Astrocyte of the cerebellum (primary cell): ENCODE measurements at places on chromosomes 7 and 10.

GRCh38 chr7:106848851-106849442, 16.1 kb upstream of the PIK3CG start:
- DNase-seq: peak; percentile 53

DNA sequence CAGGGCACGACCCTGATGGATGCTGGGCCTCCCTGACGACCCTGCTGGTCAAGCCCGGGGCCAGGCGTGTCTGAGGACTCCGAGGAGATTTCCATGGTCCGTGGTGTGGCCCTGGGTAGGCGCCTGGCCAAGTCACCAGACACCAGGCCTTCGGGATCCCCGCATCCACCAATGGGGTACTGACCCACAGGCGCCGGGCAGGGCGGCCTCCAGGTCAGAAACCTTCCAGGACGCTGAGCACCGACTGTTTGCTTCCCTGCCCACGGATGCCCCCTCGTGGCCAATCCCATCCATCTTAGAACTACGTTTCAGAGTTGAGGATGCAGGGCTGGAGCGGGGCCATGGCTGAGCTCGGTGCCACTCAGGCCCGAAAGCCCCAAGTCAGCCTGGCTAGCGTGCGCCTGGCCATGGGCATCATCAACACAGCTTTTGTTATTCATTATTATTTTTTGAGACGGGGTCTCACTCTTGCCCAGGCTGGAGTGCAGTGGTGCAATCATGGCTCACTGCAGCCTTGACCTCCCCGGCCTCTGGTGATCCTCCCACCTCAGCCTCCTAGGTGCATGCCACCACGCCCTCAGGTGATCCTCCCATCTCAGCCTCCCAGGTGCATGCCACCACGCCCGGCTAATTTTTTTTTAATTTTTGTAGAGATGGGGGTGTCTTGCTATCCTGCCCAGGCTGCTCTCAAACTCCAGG, 7.1 kb upstream of the AMZ1 start:
- peak; percentile 18 for DNase-seq

- DNase-seq: no peak
Measured at GRCh38 chr7:69889976-69890351, 291.7 kb downstream of the AUTS2 start.

GRCh38 chr10:73218431-73219191, 28.4 kb downstream of the DNAJC9 start:
- DNase-seq: peak; percentile 2

DNA sequence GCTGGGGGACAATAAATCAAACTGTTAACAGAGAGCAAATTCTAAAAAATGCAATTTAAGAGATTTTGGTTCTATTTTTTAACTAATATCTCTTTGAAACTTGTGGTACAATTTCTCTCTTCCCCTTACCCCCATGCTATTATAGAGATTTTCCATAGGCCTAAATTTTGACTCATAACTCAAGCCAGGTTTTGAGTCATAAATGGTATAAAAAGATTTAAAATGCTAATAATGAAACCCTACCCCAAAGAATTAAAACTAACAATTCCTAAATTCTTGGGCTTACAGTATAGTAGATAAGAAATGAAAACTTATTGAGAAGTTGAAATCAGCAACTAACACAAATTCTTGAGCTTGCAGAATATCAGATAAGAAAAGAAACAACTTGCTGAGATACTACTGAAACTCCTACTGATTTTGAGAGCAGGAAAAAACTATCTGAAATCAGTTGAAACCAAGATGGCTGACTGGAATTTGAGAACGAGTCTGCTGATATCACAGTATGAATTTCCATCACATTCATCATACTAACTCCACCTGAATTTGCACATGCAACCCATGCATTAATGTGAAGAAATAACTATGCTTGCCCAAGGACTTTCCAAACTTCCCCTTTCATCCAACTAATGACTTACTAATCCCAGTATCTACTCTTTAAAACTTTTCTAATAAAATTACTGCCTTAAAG, 36.3 kb downstream of the POT1 start:
- no peak for DNase-seq

DNA sequence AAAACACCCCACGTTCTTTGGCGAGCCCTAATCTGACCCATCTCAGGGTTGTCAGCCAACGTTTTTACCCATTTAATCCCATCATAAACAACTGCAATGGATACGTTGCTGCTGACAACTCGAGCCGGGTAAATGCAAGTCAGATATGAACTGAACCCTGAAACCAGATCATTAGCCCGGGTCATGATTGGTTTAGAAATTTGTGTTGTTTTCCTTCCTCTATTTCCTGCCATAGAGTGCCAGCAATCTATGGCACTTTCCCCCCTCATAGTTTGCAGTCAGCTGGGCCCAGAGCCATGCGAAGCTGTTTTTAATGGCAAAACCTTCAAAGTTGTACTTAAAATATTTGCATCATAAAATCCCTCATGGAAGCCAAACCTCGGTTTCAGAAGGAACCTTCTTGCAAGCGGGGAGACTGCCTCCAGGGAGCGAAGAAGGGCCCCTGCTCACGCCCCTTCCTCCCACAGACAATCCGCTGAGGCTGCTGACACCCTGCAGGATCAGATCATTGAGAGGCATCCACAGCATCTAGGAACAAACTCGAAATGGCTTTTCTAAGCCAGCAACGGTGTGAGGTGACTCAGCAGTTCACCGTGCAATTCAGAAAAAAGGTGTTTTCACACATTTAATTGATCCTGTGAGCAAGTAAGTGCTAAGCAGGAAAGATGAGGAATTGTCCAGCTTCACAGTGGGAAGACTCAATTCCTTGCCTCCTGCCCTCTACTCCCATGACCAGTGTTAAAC, 710.1 kb downstream of the PARD3 start:
- no peak for DNase-seq

DNA sequence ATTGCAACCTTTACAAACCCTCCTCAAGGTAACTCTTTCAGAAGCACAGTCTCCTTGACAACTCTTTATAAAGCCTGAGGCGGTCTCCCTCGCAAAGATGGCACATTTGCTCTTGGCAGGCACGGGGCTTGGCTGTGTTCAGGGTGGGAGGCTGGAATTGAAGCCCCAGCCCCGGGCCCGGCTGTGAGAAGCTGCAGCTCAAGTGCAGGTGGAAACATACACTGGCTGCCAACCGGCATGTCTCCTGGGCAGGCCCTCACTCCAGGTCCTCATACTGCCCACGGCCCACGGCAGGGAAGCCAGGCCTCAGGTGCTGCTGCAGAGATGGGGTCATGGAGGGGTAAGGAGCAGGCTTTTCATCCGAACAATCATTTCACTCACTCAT, 194.5 kb downstream of the TCERG1L start:
- no peak for DNase-seq

DNA sequence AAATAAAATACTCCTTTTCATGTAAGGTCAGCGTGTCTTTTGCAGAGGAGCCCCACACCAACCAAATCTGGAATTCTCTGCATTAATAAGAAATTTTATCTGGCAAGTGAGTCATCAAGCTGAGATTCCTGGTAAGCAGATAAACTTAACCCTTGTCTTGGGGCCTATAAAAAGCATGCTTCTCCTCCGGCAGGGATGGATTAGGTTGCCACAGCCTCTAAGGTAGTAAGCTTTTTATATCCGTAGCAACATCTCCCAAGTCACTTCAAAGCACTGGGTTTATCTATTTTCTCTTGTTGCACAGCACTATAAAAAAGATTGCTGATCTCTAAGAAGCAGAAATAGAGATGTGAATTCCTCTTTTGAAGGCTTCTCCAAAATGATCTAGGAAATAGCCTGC, 202.8 kb upstream of the NOBOX start:
- DNase-seq: no peak

DNA sequence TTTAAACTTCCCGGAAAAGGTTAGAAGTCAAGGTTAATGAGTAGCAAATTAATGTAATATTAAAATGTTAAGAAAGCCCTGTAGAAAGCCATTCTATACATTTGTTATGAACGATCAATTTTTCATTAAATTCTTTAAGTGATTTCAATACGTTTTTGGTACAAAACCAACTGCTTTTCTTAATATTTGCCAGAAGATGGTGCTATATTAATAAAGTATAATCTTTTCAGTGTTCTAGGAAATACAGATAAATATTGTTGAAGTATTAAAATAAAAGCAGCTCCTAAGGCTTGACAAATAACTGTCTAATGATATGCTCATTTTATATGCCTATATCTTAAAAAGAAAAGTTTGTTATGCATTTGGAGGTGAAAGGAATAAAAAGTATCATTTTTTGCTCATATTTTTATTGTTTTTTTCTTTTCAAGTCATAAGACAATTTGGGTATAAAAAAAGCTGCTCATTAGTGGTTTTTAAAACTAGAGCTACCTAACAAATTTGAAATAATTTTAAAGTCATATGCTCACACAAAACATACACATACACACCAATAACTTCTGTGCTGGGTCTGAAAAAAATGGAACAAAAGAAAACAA, 130.3 kb upstream of the POT1 start:
- DNase-seq: peak; percentile 8

GRCh38 chr10:75398200-75398691, 3.3 kb downstream of the ZNF503 start:
- DNase-seq: no peak

DNA sequence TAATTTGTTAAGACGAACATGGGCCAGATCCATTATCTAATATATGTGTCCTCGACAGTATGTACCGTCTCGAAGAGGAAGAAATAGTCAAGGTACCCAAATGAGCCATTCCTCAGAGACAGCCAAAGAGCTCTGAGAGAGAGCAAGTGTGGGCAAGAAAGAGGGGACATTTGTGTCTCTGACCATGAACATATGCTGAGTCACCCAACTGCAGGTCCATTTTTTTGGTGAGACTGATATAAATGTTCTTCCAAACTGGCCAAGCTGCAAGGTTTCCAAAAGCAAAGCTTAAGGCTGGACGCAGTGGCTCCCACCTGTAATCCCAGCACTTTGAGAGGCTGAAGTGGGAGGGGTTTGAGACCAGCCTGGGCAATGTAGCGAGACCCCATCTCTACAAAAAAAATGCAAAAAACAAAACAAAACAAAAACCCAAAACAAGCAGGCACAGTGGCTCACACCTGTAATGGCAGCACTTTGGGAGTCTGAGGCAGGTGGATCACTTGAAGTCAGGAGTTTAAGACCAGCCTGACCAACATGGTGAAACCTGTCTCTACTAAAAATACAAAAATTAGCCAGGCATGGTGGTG, 26.0 kb upstream of the ATXN7L1 start:
- DNase-seq: no peak

- DNase-seq: no peak
Measured at GRCh38 chr7:155814316-155815276, 2.3 kb upstream of the SHH start.

- no peak for DNase-seq
Measured at GRCh38 chr7:14236834-14237233, 247.4 kb upstream of the ETV1 start.

GRCh38 chr10:115379064-115379463, 285.9 kb downstream of the ATRNL1 start:
- no peak for DNase-seq

DNA sequence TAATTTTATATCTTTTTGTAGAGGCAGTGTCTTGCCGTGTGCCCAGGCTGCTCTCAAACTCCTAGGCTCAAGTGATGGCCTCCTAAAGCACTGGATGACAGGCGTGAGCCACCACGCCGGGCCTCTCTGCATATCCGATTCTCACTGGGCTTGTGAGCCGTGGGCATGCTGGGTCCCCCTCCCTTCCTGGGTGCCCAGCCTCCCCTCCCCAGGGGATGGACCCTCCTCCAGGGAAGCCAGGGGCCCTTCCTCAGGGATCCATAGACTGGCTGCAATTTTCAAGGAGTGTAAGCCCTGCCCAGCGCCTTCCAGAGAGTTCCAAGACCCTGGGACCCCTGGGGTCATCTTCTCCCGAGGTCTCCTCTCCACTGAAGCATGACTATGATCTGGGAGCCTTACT, 23.7 kb upstream of the ELFN1 start:
- no peak for DNase-seq

DNA sequence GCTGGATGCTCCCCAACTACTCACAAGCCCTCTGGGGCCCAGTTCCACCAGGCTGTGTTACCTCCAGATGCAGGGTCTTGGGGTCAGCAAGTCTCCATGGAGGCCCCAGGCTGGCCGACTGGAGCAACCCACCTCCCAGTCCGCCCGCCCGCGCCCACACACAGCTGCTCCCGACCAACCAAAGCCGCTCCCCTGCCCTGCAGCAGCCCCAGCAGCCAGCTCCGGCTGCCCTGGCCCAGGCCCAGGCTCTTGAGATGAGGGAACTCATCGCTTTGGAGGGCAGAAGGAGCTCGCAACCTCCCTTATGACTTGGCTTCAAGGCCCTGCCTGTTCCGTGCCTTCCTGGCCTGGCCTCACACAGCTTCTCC, 47.2 kb downstream of the LRRC20 start:
- DNase-seq: no peak

DNA sequence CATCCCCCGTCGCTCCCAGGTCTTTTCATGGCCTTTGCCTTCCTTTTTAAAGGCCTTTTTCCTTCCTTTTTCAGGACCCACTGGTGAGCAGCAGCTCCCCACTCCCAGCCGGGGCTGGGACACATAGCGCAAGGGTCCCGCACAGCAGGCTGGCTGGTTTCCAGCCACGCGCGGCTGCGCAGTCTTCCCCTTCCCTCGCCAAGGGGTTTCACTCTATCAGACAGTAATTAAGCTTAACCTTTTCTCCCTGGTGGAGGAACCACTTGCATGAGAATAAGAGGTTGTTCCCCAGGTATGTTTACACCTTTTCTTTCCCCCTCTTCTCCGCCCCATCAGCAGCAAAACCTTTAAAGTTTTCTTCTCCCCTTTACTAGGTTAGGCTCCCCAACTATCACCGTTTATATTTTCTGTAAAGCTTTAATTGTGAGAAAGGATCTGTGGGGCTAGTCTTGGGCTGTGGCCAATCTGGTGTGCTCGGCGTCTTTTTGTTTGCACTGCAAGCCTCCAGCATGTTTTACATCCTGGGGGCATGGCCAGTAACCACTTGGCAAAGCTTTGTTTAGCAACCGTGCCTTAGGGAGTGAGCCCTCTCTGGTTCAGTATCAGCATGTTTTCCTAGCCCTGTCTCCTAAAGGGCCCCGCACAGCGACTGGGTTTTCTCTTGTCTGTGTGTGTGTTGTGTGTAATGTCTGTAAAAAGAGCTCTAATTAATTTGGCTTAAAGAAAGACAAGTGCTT, 219.6 kb downstream of the PHF14 start:
- DNase-seq: peak; percentile 36

- no peak for DNase-seq
Measured at GRCh38 chr10:2529945-2530344, 537.4 kb upstream of the PFKP start.

GRCh38 chr10:86955501-86956194, 1.8 kb downstream of the MMRN2 start:
- no peak for DNase-seq

DNA sequence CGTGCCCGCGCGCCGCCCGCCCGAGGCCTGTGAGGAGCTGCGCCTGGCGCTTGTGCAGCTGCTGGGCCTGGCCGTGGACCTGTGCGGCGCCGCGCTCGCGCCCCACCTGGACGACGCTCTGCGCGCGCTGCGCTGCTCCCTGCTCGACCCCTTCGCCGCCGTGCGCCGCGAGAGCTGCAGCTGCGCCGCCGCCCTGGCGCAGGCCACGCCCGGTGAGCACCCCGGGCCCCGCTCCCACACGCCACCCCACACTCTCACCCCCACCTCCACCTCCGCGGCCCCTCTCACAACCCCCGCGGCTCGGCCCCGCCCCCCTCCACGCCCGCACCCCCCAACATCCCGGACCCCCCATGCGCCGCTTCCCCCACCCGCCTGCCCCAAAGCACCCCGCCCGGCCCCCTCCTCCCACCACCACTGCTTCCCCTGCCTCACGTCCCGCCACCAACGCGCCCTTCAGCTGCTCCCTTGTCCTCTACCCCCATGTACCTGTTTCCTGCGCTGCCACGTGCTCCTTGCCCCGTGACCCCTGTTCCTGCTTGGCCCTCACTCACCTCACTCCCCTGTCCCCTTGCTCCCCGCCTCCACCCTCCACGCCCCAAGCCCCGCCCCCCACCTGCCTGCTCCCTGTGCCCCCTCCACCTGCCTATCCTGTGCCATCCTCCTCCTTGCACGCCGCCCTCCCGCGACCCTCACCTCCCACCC, at the start of gene PRKAR1B:
PRKAR1B (minus strand) TSS at position 178 of the 702 bp plus-strand sequence. CDS start 15,776 bp downstream, outside the sequence.
- DNase-seq: no peak
